ENCODE measurements at places on chromosomes 1 and 21. TPM values are rescaled to one million over a fixed set of nuclear protein-coding genes. Genes with fewer than 3 reads are reported as not detected.

Gene HSF2BP
- 1.7 TPM for polyA plus RNA-seq

Gene KRTAP13-2
- polyA plus RNA-seq, result not detected

Gene RIPK4
- polyA plus RNA-seq, result 5.7 TPM

Gene SUSD4
- polyA plus RNA-seq, result 0.64 TPM

Gene ESPN
- 0.18 TPM for polyA plus RNA-seq

Gene KTI12
- 11.8 TPM for polyA plus RNA-seq

Gene S100A8
- polyA plus RNA-seq, result not detected

Gene FCRL6
- not detected for polyA plus RNA-seq

Gene CR1
- polyA plus RNA-seq, result not detected

All from A549 (cell line).